ENCODE measurements at places on chromosomes 12 and 14. TPM values are rescaled to one million over a fixed set of nuclear protein-coding genes. Genes with fewer than 3 reads are reported as not detected.

DNA sequence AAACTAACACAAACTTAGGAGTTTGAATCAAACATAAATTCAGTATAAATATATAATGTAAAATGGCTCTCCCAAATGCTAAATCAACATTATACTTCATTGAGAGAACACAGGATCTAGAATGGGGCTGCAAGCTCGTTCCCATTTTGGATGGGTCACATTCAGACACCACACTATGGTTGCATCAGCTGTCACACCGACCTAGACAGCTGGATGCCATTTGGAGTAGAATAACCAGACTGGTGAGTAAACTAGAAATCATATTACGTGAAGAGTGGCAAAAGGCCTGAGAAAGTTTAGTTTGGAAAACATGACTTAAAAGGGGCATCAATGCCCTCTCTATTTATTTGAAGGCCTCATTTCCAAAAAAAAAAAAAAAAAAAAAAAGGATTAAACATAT lies 430.4 kb downstream of the NPAS3 start:
- DNase-seq, result no peak

DNA sequence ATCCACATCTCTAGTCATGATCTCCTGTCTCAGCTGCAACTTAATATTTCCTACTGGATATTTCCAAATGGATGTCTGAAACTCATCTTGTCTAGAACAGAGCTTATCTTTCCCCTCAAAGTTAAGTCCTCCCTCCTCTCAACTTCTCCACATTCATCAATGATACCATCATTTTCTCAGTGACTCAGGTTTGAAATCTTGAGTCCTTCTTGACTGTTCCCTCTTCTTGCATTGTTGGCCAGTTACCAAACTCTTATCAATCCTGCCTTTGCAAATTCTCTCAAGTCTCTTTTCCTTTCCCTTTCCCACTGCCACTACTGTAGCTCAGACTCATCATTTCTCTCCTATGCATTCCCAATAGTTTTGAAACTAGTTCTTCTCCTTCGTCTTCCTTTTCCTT lies 14.3 kb upstream of the CHURC1 start:
- DNase-seq, result no peak

DNA sequence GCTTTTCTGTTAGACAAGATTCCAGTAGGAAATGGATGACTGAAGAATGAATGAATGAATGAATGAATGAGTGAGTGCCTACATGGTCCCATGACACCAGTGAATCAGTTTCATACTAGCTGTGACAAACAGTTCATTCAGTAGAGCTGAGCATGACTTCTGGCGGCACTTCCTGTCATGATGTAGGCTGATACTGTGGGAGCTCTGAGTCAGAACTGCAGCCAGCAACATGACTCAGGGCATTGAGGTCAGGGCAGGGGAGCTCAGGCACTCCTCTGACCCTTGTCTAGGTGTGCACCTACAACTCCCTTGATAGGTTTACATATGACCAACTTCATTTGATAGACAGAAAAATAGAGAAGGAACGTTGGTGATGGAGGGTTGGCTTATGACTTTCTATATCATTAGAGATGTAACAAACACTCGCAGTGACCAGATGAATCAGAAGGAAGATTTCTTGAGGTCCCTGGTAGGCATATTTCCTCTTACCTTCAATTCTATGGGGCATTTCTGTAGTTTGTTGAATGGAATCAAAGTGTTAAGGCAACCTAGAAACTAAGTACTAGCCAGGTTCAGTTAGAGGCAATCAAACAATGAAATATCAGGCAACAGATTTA lies 139.3 kb upstream of the ARHGAP5 start:
- DNase-seq, result no peak

GRCh38 chr12:124520265-124520701 lies 47.1 kb downstream of the NCOR2 start:
- DNase-seq, result no peak

DNA sequence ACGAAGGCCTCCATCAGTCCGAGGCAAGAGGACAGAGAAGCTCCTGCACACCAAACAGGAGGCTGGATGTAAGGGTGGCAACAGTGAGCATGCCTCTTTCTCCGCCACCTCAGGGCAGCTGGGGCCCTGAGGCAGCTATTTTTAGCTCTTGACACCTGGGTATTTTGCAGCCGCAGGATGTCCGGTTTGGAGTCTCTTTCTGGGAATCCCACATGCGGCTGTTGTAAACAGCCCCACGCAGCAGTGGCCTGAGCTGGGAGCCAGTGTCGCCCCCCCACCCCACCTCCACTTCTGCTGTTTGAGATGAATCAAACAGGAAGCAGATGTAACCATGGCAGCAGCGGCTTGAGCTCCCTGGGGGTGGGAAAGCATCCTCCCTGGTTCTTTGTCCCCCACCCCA lies 11.7 kb downstream of the HDAC7 start:
- DNase-seq, result no peak

DNA sequence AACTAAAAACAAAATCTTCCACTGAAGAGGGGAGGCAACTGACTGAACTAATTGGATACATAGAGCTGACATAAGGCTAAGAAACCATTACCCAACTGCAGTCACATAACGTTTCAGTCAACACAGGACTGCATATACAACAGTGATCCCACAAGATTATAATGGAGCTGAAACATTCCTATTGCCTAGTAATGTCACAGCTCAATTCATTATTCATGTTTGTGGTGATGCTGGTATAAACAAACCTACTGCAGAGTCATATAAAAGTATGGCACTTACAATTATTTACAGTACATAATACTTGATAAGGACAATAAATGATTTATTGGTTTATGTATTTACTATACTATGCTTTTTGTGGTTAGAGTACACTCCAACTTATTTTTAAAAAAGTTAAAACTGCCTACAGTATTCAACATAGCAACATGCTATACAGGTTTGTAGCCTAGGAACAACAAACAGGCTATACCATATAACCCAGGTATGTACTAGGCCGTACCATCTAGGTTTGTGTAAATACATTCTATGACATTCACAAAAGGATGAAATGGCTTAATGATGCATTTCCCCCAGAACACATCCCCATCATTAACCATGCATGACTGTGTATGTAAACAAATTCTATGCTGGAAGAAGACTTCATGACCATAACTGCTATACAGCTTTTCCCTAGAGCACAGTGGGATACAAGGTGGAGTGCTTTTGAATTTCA lies 4.3 kb downstream of the NAP1L1 start:
- no peak for DNase-seq

P2RX2 gene
- polyA plus RNA-seq, result 0.86 TPM

SLC6A15 gene
- 0.68 TPM for polyA plus RNA-seq

Data from right renal cortex interstitium (tissue), 3 donors.